ENCODE measurements at places on chromosomes 6 and 20.

DNA sequence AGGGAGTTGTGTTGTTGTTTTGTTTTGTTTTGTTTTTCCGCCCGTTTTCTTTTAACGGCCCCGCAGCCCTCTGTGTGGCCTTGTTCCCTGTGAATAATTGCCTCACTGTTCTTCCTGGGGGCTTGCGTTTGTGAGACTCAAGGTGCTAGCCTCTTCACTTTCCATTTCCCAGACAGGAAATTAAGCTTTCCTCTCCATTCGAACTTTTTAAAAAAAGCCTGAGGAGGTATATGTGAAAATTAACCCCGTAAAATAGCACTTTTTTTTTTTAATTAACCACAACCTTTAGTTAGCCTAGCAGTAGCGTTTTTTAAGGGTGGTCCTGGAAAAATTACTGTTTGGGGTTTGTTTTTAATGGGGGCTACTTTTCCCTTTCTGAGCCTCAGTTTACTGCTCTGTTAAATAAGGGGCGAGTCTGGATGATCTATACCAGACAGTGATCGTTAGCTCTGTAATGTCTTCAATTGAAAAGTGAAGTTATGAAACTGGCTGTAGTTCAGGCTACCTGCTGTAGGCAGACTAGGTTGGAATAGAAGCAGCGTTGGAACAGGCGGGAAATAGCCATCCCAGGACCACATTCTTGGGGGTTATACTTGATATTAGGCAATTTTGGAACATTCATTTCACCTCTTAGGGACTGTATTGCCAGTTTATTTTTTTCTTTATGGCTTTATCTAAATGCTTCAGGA is 1.7 kb downstream of the STX16 start:
- DNase-seq, result no peak

- no peak for DNase-seq
Observed at GRCh38 chr6:7156643-7157278, 49.0 kb downstream of the RREB1 start.

DNA sequence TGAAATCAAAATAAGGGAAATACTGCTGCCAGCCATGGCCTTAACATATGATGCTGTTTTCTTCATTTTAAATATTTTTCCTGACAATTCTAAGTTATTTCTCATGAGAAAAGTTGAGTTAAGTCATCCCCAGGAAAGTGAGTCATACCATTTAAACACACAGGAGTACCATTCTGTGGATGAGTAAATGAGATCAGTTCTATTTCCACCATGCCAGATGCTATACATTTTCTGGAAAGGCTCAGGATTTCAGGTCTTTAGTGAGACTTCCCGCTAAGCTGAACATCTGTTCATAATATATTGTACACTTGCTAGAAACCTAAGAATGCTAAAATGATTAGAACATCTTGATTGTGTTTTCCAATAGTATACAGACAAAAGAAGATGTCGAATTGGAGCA is 256.2 kb upstream of the MANEA start:
- DNase-seq, result peak; percentile 1

DNA sequence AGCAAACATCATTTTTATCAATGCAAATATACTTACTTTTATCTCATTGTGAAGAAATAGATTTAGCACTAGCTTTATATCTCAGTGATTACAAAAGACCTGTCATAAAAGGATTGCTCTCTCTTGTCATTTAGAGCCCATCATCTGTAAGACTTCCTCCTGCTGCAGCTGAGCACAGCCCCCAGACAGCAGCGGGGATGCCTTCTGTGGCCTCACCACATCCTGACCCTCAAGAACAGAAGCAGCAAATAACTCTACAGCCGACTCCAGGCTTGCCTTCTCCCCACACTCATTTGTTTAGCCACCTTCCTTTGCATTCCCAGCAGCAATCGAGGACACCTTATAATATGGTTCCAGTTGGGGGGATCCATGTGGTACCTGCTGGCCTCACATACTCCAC is 127.0 kb upstream of the EDN1 start:
- DNase-seq, result no peak

GRCh38 chr6:144551339-144551738 is 266.2 kb downstream of the UTRN start:
- DNase-seq, result no peak

DNA sequence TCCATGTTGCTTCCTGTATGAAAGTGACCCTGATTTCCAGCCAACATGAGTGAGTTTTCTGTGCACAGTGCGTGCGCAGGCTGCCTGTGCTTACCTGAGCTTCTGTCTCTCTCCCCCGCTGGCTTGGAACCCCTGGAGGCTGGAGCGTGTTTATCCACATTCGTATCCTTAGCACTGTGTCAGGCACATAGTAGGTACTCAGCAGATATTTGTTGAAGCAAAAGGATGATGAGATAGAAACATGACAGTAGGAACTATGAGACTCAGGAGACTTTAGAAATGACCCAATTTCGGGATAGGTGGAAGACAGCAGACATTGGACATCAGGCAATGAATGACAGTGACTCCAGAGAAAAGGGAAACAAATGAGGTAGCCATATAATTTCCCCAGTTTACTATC is 15.2 kb downstream of the TUBB2B start:
- no peak for DNase-seq

DNA sequence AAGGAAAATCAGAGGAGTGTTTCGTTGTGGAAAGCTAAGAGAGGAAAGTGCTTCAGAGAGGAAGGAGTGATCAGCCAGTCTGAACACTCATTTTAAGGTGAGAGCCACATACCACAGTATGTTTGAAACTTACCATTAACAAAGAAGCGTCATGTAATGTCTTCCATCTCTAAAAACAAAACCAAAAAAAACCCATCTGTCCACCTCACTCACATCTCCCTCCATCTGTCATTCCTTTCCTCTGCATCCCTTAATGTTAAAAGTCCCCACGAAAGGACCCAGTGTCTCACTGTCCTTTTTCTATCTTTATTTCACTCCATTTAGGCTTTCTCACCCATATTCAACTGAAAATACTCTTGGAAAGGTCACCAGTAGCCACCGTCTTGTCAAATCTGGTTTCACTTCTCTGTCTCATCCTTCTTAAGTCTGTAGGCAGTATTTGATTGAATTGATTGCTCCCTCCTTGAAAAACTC is 59.4 kb upstream of the GNRH2 start:
- DNase-seq, result no peak

DNA sequence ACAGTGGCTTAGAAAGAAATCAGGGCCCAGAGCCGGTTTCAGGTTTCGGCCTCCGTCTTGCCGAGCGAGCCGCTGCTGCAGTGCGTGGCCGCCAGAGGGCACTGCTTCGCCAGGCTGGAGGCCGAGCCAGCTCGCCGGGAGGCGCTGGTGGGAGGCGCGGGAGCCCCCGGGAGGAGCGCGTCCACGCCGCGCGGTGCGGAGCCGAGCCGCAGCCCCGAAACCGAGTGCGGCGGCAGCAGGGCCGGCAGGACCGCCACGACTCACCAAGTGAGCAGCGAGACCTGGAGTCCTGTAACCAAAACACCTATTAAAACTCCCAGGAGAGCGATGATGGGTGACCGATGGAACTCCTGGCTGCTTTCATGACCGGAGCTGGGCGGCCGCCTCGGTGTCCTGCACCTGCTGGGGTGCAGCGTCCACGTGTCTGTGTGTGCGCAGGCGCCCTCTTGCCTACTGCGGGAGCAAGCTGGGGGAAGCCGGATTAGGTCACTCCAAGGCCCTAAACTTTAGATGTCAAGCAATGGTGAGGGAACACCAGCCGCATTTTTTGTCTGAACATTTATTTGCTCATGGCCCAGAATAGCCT is 186.9 kb upstream of the UST start:
- DNase-seq, result peak; percentile 76

DNA sequence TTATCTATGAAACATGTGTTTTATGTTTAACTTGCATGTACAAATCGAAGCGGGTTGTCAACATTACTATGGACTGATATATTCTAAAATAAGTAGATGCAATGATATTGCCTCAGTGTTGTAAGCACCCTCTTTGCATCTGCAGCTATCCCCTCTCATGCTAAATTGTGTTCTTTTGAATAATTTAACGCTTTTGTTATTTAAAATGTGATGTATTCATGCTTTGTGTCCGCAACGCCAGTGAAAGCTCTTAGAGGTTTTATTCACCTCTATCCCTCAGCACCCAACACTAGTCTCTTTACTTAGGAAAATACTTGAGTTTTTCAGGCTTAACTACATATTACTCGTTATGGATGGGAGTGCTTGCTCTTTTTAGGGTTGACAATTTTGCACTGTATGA is 173.7 kb upstream of the ID4 start:
- DNase-seq, result no peak

- DNase-seq, result no peak
Observed at GRCh38 chr6:116354236-116354635, 16.5 kb upstream of the DSE start.

- no peak for DNase-seq
Observed at GRCh38 chr6:37033819-37034795, 28.7 kb downstream of the FGD2 start.

DNA sequence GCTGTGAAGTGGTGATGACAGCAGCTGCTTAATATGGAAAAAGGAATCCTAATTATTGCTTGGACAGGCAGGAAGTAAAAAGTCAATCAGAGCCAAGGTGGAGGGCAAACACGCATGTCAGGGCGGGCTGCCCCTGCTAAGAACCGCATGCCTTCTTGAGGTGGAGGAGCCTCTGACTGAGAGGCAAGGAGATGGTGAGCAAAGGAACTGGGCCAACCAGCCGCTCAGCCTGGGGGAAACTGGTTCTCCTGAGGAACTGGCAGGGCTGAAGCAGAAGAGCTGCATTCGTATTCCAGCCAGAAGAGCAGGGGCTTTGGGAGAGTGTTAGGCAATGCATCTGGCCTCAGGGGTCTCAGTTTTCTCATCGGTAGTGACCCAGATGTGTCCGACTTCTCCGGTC is 13.1 kb upstream of the MLN start:
- DNase-seq, result no peak

- DNase-seq, result no peak
Observed at GRCh38 chr20:1327241-1327653, 1.7 kb downstream of the SDCBP2 start.

- no peak for DNase-seq
Observed at GRCh38 chr20:36825385-36826104, 50.4 kb upstream of the TLDC2 start.

GRCh38 chr6:45626087-45626891 is 248.6 kb upstream of the SUPT3H start:
- no peak for DNase-seq

DNA sequence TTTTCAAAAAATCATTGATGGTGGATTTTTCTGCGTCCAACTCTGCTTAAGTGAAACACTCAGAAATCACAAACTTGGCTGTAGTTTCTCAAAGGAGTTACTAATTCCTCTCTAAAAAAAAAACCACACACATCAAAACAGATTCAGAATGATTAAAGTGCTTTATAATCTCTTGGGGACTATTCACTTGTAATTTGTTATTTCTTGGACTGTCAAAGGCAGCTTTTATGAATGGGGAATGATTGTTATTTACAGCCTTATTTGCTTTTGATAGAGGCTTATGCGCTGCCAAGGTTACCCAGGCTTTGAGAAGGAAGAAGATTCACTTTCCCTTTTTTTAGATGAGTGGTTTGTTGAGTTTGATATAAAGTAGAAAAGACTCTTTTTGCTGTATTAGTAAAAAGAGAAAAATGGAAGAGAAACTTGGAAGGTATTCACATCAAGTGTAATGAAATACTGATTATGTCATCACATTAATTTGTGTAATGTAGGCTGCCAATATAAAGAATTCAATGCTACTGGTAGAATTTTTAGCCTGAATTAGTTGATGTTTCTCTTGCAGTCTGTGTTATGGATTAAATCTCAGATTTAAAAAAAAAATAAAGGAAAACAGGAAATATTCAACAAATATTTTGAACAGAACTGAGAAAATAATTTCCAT is 381.0 kb upstream of the SASH1 start:
- no peak for DNase-seq

DNA sequence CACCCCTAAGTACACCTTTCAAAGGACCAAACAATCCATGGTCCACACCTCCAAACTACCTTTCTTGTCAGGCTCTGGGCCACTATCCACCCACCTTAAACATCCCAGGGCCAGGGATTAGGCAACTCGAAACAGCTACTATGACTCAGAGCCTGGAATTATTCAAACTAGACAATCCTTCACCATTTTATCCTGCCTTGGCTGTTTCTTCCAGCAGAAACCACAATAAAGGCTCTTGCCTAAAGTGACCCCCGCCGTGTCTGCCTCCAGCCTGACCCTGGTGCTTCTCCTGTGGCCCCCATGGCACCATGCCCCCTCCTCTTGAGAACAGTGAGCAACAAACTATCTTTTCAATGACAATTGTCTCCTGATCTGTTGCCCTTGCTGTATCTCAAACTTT is 195.5 kb downstream of the EPM2A start:
- no peak for DNase-seq

DNA sequence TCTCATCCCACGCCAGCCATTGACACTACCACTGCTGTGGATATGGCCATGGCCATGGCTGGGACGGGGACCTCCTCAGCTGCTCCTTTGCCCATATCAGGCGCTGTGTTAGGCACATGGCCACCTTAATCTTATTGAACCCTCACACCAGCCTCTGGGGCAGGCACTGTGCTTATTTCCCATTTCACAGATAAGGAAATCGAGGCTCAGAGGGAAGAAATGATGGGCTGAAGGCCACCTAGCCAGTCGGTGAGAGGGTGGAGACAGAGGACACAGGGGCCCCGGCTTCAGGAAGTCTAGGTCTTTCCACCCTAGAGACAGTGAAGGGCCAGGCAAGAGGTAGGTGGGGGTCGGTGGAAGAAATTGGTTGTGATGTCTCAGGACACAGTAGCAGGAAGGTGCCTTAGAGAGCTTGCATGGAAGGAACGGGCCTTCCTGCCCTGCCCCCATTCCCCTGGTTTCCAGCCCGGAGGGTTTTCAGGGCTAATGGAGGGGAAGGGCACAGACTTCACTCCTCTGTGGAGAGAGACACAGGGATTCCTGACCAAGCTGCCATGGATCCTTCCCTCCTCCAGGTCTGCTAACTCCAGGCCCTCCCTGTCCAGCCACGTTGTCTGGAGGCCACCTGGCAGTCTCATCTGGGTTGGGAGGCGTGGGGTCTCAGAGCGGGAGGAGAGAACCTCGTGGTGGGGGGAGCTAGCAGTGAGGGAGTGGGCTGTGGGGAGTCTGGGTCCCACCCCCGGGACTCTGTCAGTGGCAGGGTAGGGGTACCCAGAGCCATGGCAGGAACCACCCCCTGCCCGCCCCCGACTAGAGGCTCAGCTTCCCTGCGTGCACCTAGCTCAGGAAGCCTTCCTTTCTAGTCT is 120.4 kb downstream of the VEGFA start:
- no peak for DNase-seq

GRCh38 chr6:11527274-11527870 is 10.2 kb upstream of the TMEM170B start:
- no peak for DNase-seq

GRCh38 chr6:112416866-112417265 is 69.7 kb downstream of the RFPL4B start:
- DNase-seq, result no peak

- peak; percentile 45 for DNase-seq
Observed at GRCh38 chr6:87139236-87139635, 16.1 kb upstream of the ZNF292 start.

GRCh38 chr6:38420207-38420606 is 219.5 kb downstream of the BTBD9 start:
- no peak for DNase-seq

- no peak for DNase-seq
Observed at GRCh38 chr6:105909106-105909505, 177.0 kb upstream of the PRDM1 start.

Data from hippocampal formation (tissue), 2 donors.